Anterior cingulate cortex (tissue), 58 donors: ENCODE measurements at places on chromosomes 4 and X.

- no peak for DNase-seq
Observed at GRCh38 chrX:38610849-38611248, 49.5 kb downstream of the TSPAN7 start.

DNA sequence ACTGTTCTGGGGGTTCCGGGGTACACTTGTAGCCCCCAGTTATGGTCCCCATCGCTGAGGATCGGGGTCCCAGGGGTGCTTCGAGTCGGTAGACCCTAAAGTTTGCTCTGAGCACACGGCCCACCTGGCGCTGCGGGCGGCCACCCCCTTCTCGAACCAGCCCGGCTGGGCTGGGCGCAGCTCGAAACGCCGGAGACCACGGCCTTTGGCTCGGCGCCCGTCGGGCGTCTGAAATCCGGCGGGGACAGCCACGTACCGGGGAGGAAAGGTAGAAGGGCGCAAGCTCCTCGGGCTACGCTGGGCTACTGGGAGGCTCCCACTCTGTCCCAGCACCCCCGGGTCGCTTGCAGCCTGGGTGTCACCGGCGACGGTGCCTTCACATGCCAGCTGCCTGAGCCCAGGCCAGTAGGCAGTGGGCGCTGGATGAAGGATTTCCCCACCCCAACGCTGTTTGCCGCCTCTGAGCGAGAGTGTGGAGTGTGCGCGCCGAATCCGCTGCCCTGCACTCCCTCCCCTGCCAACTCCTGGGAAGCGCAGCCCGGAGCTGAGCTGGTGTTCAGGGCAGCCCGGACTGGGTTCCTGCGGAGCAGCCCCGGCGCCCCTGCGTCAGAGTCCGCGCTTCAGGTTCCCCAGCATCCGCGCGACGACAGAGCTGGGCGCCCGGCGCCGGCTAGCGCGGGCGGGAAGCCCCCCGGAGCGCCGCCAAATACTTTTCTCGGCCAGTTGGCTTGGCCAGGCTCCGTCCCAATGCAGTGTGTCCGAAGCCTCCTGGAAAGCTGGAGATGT is 637 bp downstream of the MAMLD1 start:
- no peak for DNase-seq

GRCh38 chr4:15233264-15233597 is 194.6 kb upstream of the C1QTNF7 start:
- DNase-seq, result peak; percentile 4

DNA sequence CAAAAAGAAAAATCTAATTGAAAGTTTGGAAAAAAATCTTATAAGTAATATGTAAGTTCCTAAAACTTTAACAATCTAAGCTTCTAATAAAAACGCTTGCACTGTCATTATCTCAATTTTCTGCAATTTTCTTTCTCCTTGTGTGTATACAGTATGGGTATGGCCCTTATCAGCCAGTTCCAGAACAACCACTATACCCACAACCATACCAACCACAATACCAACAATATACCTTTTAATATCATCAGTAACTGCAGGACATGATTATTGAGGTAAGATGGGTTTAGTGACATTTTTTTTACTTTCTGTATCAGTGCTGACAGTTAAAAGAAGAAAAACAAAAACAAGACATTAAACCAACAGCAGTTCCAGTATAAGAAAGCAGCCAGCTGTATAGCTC is 4.9 kb downstream of the STATH start:
- DNase-seq, result no peak

DNA sequence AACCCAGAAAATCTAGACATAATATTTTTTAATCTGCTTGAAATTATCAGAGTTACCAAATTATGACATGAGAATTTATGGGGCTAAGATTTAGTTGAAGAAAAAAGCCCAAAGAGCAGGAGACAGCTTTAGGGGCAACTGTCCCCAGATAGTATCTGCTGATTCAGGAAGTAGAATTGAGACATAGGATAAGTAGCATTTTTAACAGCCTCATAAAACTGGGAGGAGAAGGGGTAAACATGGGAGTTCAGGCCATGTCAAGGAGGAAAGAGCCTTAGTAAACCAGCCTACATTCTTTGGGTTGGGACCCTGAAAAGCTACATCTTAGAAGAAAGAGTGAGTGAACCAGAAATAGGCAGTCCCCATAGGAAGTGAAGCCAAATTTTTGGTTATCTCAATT is 9.7 kb upstream of the RAB28 start:
- DNase-seq, result no peak

DNA sequence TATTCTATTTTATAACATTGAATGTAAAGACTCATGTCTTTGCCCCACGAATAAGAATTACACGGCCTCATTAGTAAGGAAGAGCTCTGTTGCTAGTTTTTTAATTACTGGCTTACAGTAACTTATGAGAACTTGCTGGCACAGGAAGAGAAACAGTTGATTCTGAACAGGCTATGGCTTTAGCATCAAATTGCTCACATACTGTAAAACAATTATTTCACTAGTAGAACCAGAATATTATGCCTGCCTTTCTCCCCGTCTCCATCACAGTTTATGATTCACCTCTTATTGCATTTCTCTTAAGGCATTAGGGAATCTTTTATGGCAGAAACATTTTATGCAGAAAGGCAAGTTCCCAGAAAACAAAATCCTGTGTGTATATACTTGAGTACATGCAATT is 126.1 kb downstream of the SPRY1 start:
- no peak for DNase-seq

- no peak for DNase-seq
Observed at GRCh38 chr4:68342134-68342533, 7.8 kb downstream of the YTHDC1 start.

DNA sequence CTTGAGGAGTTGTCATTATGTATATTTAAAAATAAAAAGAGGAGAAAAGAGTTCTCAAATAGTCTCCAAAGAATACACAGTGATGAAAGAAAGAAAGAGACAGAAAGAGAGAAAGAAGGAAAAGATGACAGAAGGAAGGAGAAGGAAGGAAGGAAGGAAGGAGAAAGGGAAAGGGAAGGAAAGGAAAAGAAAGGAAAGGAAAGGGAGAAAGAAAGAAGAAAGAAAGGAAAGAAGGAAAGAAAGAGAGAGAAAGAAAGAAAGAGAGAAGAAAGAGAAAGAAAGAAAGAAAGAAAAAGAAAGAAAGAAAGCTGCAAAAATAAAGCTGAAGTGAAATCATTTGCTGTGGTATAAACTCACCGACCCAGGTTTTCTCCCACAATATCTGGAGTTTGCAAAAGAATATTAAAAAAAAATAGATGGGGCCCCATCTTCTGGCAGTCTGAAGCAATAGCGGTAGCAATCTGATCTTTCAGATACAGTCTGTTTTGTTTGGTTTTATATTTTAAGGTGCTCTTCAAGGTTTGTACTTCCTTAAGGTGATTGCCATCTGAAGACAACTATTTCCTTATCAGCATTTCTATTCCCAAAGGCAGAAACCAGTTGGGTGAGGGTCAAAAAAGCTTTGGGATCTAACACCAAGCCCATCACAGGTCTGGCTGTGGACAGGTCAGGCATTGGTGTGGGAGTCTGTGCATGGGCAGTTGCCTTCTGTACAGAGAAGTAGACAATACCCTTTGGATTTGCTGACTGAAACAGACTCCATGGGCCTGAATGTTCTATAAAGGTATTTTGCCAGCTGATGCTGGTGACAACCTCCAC is 160.4 kb downstream of the CPEB2 start:
- DNase-seq, result no peak

DNA sequence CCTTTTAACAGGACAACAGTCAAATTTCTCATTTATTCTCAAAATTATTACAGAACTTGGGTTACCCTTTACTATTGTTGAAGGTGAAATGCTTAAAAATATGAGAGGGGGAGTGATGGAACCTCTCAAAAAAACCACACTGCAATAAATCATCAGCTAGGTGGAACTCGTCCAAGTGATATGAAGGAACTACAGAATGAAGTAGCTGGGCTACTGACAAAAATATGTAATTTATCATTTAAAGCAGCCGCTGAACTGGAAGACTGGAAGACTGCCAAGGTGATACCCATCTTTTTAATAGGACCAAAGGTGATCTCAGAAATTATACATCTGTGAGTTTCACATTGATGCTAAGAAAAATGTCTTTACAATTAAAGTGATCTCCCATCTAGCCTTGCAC is 597.7 kb upstream of the TENM3 start:
- no peak for DNase-seq

- DNase-seq, result no peak
Observed at GRCh38 chr4:156190615-156191014, 236.9 kb upstream of the CTSO start.

DNA sequence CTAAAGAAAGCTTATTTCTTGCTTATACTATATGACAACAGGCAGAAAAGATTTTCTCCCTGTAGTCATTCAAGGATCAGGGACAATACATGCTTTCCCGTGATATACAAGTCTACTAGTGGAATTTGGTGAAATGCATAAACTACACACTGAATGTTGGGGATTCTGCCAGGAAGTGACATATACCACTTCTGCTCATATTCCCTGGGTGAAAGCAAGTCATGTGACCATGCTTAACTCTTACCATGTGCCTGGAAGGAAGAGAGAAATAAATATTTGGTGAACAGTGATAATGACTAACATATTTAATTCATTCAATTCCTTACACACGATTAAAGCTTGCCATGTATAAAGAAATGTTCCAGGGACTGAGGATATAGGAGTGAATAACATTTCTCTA is 534.6 kb downstream of the PPARGC1A start:
- DNase-seq, result no peak

GRCh38 chr4:42570221-42570620 is 86.7 kb downstream of the ATP8A1 start:
- peak; percentile 56 for DNase-seq

- no peak for DNase-seq
Observed at GRCh38 chr4:10673817-10674369, 10.7 kb downstream of the CLNK start.

DNA sequence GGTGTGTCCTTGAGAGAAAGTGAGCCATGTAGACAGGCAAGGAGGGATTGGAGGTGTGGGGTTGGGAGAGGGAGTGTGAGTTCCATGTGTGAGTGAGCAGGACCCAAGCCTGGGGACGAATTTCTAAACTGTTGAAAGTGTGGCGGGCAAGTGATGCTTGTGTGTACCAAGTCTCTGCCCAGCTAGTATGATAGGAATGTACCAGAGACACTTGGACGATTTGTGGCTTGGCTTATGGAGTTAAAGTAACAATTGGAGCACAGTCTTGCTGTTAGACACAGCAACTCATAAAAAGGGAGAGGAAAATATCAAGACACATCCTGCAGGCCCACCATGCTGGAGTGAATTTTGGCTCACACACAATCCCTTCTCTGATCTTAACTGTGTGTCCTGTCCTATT is 8.5 kb downstream of the PTTG2 start:
- no peak for DNase-seq

- DNase-seq, result peak; percentile 6
Observed at GRCh38 chr4:149409555-149409962, 406.1 kb downstream of the IQCM start.

DNA sequence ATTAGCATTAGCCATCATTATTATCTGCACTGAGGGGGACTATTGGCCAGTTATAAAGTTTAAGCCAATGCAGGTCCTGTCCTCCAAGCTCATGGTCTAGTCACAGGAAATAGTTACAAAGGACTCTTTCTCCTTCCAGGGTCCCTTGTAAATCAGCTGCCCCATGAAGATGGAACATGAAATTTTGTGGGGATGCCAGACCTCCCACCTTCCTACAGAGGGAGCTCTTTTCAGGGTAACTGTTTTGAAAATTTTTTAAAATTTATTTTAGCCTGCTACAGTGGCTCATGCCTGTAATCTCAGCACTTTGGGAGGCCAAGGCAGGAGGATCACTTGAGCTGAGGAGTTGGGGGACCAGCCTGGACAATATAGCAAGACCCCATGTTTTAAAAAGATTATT is 124.4 kb upstream of the SLC34A2 start:
- no peak for DNase-seq

GRCh38 chr4:118969359-118969758 is 80.7 kb downstream of the SYNPO2 start:
- DNase-seq, result no peak

DNA sequence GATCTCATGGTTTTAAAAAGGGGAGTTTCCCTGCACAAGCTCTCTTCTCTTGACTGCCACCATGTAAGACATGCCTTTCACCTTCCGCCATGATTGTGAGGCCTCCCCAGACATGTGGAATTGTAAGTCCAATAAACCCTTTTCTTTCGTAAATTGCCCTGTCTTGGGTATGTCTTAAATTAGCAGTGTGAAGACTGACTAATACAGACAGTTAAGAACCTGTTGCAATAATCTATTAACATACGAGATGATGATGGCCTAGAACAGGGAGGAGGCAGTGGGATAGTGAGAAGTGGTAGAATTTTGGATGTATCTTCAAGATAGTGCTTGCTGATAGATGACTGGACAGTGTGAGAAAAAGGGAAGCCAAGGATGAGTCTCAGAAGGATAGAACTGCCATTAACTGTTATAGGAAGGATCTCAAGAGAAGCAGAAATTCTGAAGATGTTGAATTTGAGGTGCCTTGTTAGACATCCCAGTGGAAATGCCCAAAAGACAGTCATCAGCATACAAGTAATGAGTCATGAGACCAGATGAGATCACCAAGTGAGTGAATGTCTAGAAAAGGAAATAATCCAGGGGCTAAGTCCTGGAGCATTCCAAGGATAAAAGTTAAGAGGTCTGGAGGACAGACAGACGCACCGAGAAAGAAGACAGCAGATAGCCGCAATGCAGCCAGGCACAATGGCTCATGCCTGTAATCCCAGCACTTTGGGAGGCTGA is 38.8 kb upstream of the UGDH start:
- DNase-seq, result no peak

GRCh38 chr4:153564630-153565525 is 98.7 kb downstream of the TMEM131L start:
- DNase-seq, result peak; percentile 79

- DNase-seq, result no peak
Observed at GRCh38 chr4:182748949-182749348, 168.2 kb downstream of the DCTD start.

GRCh38 chr4:25123236-25123635 is 37.0 kb downstream of the SEPSECS start:
- DNase-seq, result no peak

GRCh38 chr4:65724973-65725372 is 54.7 kb upstream of the EPHA5 start:
- no peak for DNase-seq

GRCh38 chr4:71355045-71355444 is 16.2 kb downstream of the SLC4A4 start:
- no peak for DNase-seq

- no peak for DNase-seq
Observed at GRCh38 chr4:177214935-177215334, 94.7 kb upstream of the NEIL3 start.

DNA sequence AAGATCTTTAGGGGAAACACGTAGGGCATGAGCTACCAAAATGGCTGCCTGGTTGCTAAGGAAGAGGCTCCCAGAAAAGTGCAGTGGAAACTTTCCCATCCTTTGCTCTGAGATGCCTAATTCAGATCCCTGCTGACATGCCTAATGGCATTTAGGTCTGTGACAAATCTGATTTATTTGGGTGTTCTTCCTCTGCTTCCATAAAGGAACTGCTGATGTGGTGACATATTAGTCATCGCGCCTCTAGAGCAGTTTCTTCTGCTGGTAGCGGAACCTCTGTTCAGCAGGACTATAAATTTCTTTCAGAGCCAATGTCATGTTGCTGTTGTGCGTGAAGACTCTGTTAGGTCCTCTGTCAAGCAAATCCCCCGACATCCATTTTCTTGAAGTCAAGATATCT is 310.0 kb downstream of the PDHA2 start:
- no peak for DNase-seq

- DNase-seq, result no peak
Observed at GRCh38 chrX:31212856-31213748, 141.3 kb upstream of the FTHL17 start.

- no peak for DNase-seq
Observed at GRCh38 chr4:169330811-169331210, 60.1 kb upstream of the SH3RF1 start.
